Epithelial cell of esophagus (primary cell): ENCODE measurements at places on chromosomes 2 and 18.

- DNase-seq: no peak
Observed at GRCh38 chr18:7358989-7359726, 128.3 kb downstream of the LRRC30 start.

DNA sequence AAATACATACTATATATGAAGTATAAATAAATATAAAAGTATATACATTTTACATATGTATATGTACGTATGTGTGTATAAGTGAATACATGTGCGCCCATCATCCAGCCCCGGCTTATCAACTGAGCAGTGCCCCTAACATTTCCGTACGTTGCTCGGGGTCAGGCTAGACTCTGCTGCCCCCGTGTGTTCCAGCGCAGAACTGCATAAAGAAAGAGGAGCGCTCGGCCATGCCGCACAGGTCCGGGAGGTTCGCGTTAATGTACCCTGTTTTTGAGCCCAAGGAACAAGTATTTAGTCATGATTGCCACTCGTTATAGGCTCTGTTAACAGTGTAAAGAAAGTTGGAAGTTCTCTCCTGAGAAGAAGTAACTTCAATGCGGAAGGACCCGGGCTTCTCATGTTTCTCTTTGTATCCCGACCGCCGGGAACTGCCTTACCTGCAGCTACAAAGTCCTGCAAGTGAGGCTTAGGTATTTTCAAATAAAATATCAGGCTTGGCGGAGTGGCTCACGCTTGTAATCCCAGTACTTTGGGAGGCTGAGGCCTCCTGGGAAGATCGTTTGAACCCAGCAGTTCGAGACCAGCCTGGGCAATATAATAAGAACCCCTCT, 55.7 kb downstream of the CD8B2 start:
- peak; percentile 57 for DNase-seq

GRCh38 chr2:86038291-86039081, 67.2 kb downstream of the POLR1A start:
- DNase-seq: no peak

DNA sequence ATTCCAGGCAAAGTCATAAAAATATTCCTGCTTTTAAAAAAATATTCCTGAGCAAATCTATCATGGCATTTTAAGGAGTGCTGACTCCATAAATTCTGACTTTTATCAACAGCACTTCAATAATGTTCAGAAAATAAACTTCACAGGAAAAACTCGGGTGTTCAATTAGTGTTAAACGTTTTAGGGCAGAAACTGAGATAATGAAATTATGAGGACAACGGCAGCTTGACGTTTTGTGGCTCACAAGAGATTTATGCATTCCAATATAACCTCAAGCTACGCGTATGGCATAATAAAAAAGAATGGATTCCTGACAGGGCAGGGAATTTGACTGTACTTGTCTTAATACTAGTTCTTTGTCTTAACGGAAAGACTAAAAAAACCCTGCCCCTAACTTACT, 133.2 kb downstream of the ICOS start:
- peak; percentile 6 for DNase-seq

- DNase-seq: no peak
Observed at GRCh38 chr2:85761946-85762345, 8.2 kb downstream of the ATOH8 start.

DNA sequence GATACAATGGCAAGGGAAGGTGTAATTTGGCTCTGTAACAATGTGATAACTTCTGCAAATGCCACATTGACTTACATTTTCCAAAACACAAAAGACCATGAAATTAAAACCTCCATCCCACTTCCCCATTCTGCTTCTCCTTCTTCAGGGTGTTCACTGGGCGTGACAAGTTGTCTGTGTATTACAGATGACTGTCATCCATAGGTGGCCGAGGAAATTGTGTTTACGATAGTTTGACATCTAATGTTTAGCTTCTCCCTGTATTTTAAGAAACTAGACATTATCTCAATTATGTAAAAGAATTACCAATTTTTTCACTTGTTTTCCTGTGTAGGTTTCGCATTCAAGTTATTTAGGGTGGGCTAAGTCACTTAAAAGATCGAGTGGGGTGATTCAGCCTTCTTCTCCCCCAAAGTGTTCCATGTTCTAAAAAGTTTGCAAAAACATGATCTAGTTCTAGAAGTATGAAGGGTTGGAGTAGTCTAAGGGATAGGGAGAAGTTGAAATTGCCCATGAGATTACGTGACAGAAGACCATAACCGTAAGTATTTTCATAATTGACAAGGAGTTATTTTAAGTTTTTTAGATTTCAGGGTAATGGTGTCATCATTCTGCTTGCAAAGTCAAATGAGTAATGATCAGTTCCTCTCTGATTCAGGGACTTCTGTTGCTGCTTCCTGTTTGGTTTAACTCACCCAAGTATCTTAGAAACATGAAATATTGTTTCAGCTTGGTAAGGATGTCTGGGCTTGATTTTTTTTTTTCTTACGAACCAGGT, 25.2 kb upstream of the CYTIP start:
- peak; percentile 73 for DNase-seq

GRCh38 chr18:70314151-70314782, 25.4 kb downstream of the SOCS6 start:
- no peak for DNase-seq

GRCh38 chr2:74915743-74916142, 42.7 kb upstream of the POLE4 start:
- no peak for DNase-seq
